ENCODE measurements at places on chromosomes 12 and 14.

GRCh38 chr12:108235197-108235984 lies 103.7 kb downstream of the CMKLR1 start:
- no peak for DNase-seq

- DNase-seq: no peak
Measured at GRCh38 chr12:29131539-29131938, 17.5 kb upstream of the FAR2 start.

DNA sequence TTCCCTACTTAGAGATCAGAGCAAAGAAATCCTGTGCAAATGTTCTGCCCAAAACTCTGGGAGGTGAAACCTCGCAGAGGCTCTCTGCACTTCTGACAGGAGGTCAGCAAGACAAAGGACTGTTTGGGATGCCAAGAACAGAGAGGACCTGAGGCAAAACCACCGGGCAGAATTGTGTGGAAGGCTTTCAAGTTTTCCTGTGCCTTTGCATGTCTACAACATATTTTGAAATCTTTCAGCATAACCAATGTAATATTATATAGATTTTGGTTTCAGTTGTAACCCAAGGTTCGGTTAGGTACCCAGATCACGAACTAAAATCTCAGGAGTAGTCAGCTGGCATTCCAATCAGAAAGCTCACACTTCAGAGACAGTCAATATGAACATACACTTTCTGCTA lies 99.4 kb upstream of the PLEKHA5 start:
- no peak for DNase-seq

- no peak for DNase-seq
Measured at GRCh38 chr12:49584591-49584990, 16.6 kb upstream of the MCRS1 start.

DNA sequence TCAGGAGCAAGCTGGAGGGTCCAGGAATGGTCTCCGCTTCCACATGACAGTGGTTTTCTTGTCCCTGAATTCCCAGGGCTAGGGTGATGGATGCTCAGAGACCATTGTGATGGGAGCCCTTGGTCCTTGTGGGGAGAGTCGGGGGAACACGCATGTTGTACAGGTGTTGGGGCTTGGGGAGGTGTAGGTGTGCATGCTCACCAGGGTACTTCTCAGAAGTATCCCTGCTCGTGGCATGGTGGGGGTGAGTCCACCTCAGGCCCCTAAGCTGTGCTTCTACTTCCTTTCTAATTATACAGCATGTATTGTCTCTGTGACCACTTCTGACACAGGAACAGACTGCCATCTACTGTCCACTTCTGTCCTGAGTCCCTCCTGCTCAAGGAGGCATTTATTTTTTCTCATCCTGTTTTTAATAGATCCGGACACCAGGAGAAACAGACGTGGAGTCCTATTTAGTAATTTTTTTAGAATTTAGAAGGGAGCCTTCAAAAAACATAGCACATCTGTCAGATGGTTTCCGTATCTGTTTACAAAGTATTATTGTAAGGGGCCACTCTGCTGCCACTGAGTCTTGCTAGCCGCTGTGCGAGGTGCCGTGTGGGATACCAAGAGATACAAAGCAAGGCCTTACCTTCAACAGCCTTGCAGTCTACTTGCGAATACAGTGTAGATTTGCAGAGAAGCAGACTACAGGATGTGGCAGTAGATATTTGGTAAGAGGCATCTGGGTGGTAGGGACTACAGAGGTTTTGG lies 10.5 kb downstream of the NTF3 start:
- DNase-seq: no peak

- no peak for DNase-seq
Measured at GRCh38 chr14:104700747-104701217, 11.4 kb downstream of the INF2 start.

DNA sequence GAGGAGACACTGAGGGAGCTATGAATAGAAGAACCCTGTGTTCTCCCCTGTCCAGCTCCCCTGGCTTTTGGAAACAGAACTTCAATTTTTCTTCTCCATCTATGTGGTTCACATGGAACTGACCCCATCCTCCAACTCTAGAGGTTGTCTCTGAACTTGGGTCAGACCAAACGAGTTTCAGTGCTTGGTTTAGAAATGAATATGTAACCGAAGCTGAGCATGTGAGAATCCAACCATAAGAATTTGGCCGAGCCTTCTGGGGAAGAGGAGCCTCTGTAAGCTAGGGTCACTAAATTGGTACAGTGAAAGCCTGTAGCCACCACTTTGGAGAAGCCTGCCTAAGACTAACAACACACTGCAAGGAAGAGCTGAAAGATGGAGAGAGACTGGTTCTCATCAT lies 464.4 kb downstream of the ZFP36L1 start:
- DNase-seq: no peak

- no peak for DNase-seq
Measured at GRCh38 chr14:33206981-33207380, 268.3 kb downstream of the NPAS3 start.

GRCh38 chr12:93622485-93622884 lies 50.0 kb downstream of the SOCS2 start:
- DNase-seq: no peak

GRCh38 chr12:101927999-101928398 lies 50.6 kb downstream of the DRAM1 start:
- DNase-seq: no peak

- no peak for DNase-seq
Measured at GRCh38 chr12:52338241-52338960, 17.2 kb upstream of the KRT83 start.

Data from activated CD8-positive, alpha-beta memory T cell treated with anti-CD3 and anti-CD28 coated beads for 4 hours (primary cell).